ENCODE measurements at places on chromosomes 6 and 20.

DNA sequence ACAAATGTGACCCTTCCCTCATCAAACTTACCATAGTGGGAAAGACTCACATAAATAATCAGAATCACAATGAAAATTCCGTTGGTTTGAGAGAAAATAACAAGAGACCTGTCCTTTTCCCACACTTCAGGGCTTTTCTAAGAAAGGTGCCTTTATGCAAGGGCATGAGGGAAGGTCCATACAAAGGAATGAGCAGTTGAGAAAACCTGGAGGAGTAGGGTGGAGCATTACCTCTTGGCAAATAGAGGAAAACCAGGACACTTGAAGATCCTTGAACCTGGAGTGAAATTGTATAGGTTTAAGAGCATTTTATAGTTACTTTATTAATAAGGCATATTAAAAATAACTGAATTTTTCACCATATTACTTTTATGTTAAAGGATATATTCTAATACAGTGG, 54.3 kb downstream of the UBR2 start:
- DNase-seq: no peak

DNA sequence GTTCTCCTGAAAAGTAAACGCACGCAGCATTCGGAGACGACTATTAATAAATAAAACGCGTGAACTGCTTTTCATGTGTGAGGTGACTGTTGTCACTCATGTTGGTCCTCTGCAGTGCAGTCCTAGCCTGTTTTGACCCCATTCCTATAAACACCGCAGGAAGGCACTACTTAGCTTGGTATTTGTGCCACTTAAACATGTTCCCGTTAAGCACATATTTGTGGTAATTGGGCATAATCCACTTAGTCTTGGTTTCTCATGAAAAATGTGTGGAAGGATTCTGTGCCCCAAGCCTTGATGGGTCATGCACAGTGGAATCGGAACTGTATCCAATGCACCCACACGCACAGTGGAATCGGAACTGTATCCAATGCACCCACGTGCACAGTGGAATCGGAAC, 313.9 kb downstream of the THBS2 start:
- DNase-seq: no peak

DNA sequence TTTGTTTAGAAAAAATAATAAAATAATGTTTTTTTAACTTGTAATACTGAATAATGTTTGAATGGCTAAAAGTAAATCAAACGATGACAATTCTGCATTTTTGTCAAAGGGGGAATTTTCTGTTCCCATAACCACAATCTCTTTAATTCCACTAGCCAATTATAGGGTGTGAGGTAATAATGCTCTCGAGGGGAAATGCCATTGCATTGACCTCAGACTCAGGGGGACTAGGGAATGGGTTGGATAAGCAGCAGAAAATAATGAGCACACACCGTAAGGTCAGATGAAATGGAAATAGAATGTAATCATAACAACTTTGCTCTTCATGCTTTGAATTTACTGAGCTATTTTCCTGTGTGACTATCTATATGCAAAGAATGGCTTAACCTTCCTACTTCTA, 584.7 kb downstream of the RFPL4B start:
- DNase-seq: no peak

- no peak for DNase-seq
Measured at GRCh38 chr20:48154040-48154765, 368.9 kb upstream of the SULF2 start.

GRCh38 chr6:166672624-166673206, 45.7 kb upstream of the RPS6KA2 start:
- no peak for DNase-seq

DNA sequence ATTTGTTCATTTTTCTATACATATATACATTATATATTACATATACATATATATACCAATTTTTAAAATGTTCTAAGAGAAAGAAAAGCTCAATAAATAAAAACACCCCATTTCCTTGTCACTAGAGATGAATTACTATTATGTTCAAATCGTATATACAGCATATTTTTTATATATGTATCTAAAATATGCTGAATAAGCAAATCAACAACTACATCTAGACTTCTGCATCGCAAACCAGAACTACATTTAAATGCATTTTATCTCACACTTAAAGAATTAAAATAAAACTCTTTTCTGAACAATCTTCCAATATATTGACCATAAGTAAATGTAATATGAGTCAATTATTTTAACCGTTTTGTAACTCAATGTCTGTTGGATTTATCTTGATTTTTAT, 133.9 kb downstream of the LAMA2 start:
- no peak for DNase-seq

- no peak for DNase-seq
Measured at GRCh38 chr20:35625584-35626385, 10.2 kb downstream of the SPAG4 start.
